Left lobe of liver (tissue), 2 donors: ENCODE measurements at places on chromosomes 6 and 20. TPM values are rescaled to one million over a fixed set of nuclear protein-coding genes. Genes with fewer than 3 reads are reported as not detected.
A peak's percentile ranks its signal among the peaks of the same experiment; 100 is the strongest.

GRCh38 chr6:135087403-135087802 is 32.8 kb upstream of the HBS1L start:
- no peak for DNase-seq

TRIM15 gene
- total RNA-seq: 3.0 TPM

DNA sequence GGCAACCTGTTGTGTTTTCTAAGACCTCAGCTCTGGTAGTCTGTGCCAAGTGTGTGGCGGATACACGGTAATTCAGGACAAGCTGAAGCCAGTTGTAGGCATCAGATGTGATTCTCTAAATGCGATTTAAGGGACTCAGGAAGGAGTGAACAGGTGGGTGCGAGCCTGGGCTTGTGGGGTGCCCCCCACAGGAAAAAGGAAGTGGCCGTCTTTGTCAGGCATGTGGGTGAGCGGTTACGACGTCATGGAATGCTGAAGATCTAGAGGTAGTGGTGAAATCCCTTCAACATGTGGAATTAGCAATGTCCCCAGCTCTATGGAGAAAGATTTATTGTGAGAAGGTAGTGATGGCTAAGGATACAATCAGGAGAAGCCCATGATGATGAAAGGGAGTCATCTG is 95.1 kb upstream of the EXOC2 start:
- no peak for DNase-seq

SLX4IP gene
- total RNA-seq: 3.0 TPM

- DNase-seq: no peak
These were observed 328.5 kb downstream of the EPM2A start for GRCh38 chr6:145406783-145407182.

DNA sequence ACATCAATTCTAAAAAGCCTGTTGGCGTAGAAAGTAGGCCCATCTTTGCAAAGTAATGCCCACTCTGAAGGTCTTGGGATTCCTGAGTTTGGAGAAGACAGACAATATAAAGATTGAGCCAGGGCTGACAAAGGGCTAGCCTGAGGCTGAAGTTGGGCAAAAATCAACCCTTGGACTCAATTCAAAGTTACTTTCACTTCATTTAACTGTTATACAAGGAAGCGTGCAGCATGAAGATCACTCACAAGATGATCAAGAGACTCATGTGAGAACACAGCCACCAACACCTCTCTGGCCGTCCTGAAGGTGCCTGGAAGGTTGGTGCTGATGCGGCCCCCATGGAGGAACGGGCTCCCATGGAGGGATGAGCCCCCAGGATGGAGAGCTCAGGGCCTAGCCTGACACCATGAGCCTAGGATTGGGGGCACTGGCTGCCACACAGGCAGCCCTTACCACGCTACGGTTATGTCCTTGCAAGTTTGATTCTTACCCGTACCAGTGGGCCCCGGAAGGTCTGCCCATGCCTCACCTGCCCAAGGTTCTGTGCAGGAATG is 26.6 kb downstream of the FOXC1 start:
- DNase-seq: no peak

DNA sequence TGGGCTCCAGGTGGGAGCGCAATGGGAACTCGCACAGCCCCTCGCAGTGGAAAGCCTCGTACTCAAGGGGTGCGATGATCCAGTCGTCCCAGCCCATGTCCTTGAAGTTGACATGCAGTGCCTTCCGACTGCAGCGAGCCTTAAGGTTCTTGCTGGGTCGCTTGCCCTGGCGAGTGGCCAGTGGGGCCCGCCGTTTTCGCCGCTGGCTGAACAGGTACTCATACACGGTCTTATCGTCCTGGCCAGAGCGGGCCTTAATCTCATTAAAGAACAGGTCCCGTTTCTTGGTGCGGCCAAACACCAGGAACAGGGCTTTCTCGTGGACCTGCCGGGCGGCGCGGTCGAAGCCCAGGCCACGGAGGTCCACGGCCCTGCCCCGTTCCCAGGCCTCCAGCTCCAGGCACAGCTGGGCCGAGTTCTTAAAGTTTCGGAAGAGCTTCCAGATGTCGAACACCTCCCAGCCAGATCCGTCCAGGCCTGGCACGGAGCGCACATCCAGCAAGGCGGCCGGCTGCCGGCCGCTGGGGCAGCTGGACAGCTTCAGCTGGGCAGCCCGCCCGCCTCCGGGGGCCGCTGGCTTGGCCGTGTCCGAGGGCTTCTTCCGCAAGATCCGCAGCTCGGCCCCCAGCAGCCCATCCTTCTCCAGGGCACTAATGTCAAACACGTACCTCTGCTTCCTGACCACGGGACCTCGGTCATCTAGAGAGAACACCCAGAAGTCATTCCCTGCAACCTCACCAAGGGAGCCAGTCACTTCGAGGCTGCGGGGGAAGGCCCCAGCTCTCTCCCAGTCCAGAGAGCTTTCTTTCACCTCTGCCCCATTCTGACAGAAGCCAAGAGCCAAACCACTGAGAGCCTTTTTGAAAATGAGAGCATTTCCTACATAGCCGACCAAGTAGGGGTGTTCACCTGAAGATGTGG is 3.7 kb downstream of the GDF5 start:
- no peak for DNase-seq

DNA sequence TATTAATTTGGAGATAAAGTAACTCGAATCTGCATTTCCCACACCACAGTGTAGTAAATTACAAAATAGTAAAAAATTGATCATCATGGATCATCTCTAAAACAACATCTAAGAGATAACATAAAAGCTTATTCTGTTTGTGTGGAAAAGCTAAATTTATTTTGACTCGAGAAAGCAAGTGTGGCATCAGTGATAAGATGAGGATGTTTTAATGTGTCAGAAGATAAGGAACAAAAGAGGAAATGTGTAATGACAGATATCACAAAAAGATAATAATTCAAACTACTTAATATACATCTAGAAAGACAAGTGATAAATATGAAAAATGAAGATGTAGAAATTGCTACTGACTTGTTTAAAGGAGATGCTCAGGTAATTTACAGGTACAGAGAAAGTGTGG is 74.1 kb downstream of the DNAH8 start:
- DNase-seq: no peak

DNA sequence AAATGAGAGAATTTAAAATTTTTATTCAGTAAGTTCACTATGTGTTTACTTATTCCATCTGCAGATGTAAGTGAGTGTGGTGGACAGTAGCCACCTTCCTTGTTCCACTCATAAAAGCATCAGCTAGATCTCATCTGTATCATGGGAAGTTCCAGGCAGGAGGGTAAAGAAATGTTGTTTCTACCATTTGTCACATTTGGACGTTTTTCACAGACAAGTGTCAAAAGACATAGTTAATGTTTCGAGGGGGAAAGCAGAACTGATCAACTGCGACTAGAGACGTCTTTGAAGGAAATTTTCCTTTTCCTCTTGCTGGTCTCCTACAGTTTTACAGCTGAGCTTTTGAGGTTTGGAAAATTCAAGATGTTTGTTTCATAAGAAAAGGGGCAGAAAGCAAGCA is 55.9 kb upstream of the ISM1 start:
- no peak for DNase-seq

ZNF322 gene
- 7.8 TPM for total RNA-seq

PHACTR1 gene
- total RNA-seq: 0.68 TPM

DNA sequence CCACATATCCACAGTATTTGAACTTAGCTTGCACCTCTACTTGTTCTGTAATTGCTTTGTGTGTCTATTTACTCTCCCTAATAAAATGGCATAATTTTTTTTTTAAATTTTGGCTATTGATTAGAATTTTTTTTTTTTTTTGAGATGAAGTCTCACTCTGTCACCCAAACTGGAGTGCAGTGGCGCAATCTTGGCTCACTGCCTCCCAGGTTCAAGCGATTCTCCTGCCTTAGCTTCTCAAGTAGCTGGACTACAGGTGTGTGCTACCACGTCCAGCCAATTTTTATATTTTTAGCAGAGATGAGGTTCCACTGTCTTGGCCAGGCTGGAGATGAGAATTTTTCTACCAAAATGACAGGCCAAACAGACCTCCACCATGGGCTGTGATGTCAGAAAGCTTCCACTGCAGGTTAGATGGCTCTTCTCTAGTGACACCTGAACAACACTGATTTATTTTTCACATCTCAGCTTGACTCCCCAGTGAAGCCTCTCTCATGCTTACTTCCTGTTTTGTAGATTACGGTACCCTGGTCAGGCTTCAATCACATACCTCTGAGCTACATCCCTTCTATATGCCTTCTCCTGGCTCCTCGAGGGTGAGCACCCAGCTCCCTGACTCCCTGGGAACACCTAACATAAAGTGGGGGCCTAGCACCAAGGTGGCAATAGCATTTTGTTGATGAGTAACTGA is 112.8 kb downstream of the ARHGAP18 start:
- DNase-seq: peak; percentile 64

MMUT gene
- 64.0 TPM for total RNA-seq

DNA sequence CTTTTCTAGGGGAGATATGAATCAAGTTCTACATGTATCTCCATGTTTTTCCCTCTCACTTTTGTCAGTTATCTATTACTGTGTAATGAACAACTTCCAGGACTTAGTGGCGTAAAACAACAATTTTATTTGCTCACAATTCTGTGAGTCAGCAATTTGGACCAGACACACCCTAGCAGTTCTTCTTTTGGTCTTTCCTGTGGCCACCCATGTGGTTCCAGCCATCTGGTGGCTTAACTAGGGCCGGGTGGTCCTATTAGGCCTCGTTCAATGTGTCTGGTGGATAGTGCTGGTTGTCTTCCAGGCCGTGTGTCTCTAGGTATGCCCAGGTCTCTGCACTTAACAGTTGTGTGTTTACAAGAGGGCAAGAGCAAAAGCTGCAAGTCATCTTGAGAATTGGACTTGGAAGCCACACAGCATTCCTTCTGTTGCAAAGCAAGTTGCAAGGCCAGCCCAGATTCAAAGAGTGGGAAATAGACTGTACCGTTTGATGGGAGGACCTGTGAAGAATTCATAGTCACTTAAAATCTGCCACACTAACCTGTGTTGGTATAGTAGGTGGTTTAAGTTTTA is 20.8 kb upstream of the SLC35D3 start:
- no peak for DNase-seq

- DNase-seq: no peak
These were observed 5.8 kb upstream of the MLN start for GRCh38 chr6:33809594-33809993.

DNA sequence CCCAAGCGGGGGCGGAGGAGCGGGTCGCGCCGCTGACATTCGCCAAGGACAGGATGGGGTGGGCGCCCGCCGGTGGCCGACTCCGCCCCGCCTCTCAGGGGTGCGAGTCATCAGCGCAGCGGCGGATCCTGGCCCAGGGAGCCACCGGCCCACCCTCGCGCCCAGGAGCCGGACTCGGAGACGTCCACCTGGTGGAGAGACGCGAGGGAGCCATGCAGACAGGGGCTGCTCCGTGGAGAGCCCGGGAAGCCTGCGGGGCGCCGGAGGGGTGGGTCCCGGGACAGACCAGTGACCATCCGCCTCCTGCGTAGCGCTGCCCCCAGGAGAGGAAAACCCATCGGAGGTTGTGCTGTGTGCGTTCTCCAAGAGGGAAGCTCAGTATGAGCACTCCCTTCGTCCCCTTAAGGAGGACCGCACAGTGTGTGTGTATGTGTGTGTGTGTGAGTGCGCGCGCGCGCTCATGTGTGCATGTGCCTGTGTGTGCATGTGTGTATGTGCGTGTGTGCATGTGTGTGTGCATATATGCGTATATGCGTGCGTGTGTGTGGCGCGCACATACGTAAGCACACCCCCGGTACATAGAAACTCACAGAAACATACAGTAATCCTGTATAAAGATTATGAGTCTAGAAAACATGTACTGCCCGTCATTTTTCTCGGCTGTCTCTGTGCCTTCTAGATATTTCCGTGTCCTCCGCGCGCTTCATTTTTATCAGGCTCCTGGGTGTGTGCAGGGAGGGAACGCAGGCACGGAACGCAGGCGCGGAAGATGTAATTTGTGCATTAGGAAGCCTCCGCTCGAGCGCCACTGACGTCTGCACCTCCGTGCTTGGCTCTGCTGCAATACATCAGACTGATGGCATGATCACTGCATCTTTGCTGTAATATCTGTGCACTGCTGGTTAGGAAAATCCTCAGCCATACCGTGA is 158.9 kb downstream of the TBXT start:
- DNase-seq: no peak

DNA sequence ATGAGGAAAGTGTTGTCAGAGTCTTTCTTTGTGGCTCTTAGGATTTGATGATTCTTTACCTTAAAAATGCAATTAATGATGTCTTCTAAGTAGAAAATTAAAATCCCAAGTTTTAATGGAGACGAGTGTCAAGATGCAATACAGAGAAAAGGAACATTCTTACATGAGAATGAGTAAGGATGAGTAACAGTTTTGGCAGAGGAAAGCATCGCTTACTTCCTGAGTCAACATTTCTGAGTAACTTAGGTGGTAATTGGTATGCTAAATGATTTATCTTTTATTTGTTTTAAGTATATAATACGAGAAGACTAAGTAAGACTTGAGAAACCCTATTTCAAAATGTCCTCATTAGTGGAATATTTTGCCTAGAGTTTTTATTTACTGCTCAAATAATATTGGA is 101.3 kb downstream of the RTN4IP1 start:
- DNase-seq: no peak

DNA sequence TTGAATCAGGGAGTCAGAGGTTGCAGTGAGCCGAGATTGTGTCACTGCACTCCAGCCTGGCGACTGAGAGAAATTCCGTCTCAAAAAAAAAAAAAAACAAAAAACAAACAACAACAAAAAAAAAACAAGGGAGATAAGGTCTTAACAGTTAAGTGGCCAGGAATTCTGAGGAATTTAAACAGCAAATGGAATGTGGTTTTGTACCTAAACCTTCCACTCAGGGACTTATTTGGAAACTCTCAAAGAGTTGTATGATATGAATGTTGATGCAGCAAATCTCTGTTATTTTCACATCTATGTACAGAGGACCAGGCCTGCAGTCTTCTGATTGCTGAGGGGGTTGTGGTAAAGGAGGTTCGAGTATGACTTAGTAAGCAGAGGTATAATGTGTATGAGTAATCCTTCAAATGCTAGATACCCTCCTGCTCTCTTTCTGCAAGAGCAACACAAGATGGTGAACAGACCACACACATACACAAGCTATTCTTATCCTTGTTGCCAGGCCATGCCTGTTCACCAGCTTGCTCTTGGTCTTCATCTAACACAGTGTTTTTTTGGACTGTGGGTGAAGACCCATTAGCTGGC is 174.9 kb upstream of the SCGN start:
- no peak for DNase-seq

CTAGE9 gene
- not detected for total RNA-seq

SAMHD1 gene
- 22.5 TPM for total RNA-seq

DNA sequence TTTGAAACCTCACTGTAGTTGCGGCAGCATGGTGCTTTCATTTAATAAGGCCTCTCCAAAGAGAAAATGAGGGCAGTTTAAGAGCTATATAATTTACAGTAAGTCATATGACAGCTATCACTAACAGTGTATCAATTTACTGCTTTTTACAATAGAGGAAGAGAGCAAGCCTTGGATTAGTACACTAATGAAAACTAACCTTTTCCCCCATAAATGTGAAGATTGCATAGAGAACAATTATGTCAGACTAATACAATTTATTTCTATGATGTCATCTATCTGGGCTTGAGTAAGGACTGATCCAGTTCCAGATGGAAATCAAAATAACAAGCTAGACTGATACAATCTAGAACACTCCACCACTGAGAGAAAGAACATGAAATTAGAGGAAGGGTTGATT is 78.1 kb upstream of the FAM83B start:
- DNase-seq: no peak
